Frontal cortex (tissue), 4 donors: ENCODE measurements at places on chromosomes 12 and 14. TPM values are rescaled to one million over a fixed set of nuclear protein-coding genes. Genes with fewer than 3 reads are reported as not detected.

Gene CIDEB
- 2.0 TPM for total RNA-seq

Gene FZD10
- total RNA-seq: 0.41 TPM

Gene CDCA3
- total RNA-seq: 2.9 TPM

Gene WNT1
- total RNA-seq: not detected

Gene HPD
- total RNA-seq: not detected

Gene PTPRR
- 16.7 TPM for total RNA-seq

Gene ACYP1
- 17.9 TPM for total RNA-seq

Gene JDP2
- total RNA-seq: 5.3 TPM

Gene PTHLH
- not detected for total RNA-seq
